ENCODE measurements at places on chromosomes 7 and 10.

- peak; percentile 70 for DNase-seq
Observed at GRCh38 chr10:132458586-132459300, 61.7 kb downstream of the PWWP2B start.

GRCh38 chr7:40401406-40401805, 266.6 kb downstream of the SUGCT start:
- no peak for DNase-seq

GRCh38 chr10:79021331-79021907, 47.3 kb upstream of the ZMIZ1 start:
- DNase-seq: no peak

- no peak for DNase-seq
Observed at GRCh38 chr7:133354546-133355324, 101.9 kb downstream of the EXOC4 start.

- DNase-seq: peak; percentile 28
Observed at GRCh38 chr7:131071786-131072504, 255.7 kb upstream of the MKLN1 start.

GRCh38 chr10:5493691-5494090, 5.7 kb downstream of the CALML5 start:
- no peak for DNase-seq

GRCh38 chr7:50302486-50303334, 1.8 kb upstream of the IKZF1 start:
- peak; percentile 48 for DNase-seq

DNA sequence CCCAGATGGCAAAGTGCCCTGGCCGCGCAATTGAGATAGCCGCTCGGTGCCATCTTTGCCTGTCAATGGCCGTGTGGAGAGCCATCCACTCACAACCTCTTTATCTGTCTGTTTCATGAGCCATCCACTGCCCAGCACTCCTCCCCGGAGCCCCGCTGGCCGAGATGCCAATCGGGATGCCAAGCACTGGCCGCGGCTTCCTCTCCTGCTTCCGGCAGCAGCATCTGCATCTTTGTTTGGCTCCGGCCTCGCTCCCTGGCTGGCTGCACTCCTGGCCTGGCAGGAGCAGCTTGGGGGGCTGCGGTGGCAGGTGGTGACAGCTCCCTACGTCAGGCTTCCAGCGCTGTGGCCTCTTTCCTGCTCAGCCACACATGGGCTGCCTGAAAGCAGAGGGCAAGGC, 231.7 kb downstream of the USP6NL start:
- no peak for DNase-seq

- DNase-seq: no peak
Observed at GRCh38 chr10:103640436-103641181, 147.1 kb downstream of the NEURL1 start.

DNA sequence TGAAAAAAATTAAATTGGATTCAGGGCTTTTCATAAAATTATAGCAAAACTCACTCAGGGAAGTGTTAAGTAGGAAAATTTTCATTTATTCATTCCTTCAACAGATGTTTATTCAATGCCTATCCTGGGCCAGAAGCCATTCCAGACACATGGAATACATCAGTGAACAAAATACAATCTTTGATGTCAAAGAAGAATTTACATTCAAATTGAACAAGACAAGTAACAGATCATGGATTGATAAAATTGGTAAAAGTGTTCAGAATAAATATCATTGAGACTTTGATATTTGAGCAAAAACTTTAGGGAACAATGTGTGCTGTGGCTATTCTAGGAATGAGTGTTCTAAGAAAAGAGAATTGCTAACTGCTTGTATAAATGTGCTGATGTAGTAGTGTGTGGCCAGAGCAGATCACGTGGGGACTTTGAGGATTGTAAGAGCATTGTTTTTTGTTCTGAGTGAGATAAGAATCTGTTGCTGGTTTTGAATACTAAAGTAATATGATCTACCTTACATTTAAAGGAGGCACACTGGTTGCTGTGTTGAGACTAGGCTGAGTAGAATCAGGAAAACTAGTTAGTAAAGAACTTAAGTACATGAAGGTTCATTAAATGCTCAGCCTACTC, 957.2 kb downstream of the PCDH15 start:
- DNase-seq: no peak

DNA sequence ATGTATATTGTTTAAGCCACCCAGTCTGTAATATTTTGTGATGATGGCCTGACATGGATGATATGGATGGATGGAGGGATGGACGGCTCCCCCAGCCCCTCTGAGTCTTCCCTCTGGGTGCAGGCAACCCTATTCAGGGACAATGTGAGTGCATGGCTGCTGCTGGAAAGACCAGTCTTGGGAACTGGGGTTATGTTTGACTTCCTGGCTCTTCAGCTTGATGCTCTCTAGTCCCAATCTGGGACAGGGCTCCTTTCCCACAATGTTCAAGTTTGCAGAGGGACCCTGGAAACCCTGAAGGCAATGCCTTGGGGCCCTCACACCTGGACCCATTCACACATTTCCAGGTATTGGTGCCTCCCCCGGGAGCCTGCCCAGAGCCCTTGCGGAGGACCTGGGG, 52.3 kb upstream of the RET start:
- DNase-seq: no peak

DNA sequence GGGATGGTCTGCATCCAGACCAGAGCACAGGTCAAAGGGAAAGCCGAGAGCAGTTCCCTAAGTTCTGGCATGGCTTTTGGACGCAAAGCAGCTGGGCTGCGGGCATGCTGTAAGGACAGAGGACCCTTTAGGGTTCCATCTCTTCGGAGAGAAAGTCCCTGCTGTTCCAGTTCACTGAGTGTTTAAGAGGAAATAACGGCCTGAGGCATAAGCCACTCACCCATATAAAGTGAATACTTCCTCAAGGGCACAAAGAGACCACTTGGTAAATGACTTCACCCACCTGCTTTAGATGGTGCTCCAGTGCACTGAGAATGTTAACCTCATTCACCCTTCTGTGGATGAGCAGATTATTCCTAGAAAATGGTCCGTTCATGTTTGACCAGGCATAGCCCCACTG, 586.7 kb upstream of the GALNT17 start:
- DNase-seq: no peak

GRCh38 chr10:6204063-6204340, 1.3 kb downstream of the PFKFB3 start:
- DNase-seq: peak; percentile 8

DNA sequence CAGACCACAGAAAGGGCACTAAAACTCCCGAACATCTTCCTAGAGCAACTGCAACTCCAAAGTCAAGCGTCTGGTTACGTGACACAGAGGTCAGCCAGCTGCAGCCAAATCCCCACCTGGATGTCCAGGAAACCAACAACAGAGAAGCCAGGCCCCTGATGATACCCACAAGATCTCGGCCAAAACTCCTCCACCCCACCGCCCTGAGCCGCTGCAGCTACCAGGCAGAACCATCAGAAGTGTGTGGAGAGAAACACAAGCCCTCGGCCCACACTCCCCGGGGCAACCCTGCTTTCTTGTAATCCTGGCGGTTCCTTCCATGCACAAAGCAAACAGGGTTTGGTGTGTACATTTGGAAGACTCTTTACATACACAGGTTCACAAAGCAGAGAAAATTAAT, 8.7 kb downstream of the CHST15 start:
- DNase-seq: no peak

DNA sequence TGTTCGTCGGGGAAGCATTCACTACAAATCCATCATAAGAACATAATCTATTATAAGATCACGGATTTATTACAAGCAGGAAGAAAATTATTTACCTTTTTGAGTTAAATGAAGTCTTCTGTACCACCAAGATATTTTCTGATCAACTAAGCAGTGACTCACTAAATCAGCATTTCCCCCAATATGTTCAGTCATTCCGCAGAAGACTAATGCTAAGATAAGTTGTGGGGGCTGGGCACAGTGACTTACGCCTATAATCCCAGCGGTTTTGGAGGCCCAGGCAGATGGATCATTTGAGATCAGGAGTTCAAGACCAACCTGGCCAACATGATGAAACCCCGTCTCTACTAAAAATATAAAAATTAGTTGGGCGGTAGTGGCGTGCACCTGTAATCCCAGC, 144.2 kb upstream of the EGR2 start:
- DNase-seq: no peak

- no peak for DNase-seq
Observed at GRCh38 chr7:41873741-41874140, 170.9 kb upstream of the INHBA start.

GRCh38 chr10:124385627-124386185, 33.0 kb downstream of the OAT start:
- DNase-seq: no peak

GRCh38 chr10:102507521-102507920, 3.7 kb downstream of the SUFU start:
- DNase-seq: no peak

DNA sequence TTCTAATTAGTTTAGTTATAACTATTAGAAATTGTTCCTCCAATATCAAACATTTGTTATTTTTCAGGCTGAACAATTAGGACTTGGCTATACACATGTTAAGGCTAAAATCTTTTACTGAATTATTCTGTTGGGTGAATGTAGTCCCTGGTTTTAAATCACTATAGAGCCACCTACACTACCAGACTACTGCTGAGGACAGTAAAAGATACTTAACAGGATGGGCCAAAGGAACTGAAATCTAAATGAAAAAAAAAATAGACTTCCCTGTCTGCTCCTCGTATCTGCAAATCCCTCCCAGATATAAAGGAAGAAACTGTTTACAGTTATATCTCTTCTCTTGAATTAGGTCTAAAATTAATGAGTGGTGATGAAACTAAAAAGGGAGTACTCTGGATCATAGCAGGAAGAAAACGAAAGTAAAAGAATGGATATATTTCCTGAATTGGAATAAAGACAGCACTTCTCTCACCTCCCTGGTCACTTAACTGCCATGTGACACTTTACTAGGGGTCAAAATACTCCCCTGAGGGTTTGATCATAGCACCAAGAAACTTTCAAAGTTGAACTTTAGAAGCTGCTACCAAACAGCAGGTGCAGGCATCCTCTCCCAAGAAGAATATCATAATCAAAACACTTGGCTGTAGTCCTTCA, 12.7 kb downstream of the FBXW4 start:
- DNase-seq: peak; percentile 53

GRCh38 chr7:69335331-69335730, 262.9 kb upstream of the AUTS2 start:
- DNase-seq: no peak

- no peak for DNase-seq
Observed at GRCh38 chr10:21518641-21519396, 6.7 kb downstream of the SKIDA1 start.

DNA sequence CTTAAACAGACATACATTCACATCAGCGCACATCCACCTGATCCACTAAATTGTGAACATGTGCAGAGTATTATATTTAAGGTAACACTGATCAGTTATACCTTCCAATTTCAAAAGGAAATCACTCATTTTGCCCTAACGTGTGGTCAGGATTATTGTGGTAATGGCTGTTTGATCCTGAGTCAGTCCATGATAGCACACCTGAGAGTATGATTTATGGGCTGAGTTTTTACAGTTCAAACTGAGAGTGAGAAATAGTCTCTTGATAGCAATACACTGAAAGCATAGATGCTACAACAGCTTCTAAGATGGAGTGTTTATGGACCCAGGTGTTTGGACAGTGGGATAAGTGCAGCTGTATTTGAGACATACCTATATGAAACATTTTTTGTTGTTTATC, 96.7 kb downstream of the KIF20B start:
- no peak for DNase-seq

GRCh38 chr10:112803961-112804401, 146.1 kb upstream of the TCF7L2 start:
- no peak for DNase-seq

GRCh38 chr7:128402356-128402755, 7.4 kb downstream of the IMPDH1 start:
- DNase-seq: no peak

- DNase-seq: peak; percentile 86
Observed at GRCh38 chr7:150876817-150877526, 24.7 kb downstream of the AOC1 start.

GRCh38 chr10:88413412-88413811, 169.7 kb downstream of the RNLS start:
- peak; percentile 29 for DNase-seq

GRCh38 chr10:118754229-118754555, 578 bp downstream of the CACUL1 start:
- DNase-seq: peak; percentile 72

- DNase-seq: no peak
Observed at GRCh38 chr10:8336629-8337331, 282.3 kb downstream of the GATA3 start.

DNA sequence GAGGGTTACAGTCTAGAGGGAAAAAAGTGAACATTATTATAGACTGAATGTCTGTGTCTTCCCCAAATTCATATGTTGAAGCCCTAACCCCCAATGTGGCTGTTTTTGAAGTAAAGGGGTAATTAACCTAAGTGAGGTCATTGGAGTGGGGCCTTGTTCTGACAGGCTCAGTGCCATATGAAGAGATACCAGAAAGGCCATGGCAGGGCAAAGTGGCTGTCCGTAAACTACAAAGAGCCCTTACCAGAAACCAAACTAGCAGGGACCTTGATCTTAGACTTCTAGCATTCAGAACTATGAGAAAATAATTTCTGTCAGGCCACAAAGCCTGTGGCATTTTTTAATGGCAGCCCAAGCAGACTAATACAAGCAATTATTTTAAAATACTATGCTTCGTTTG, 8.7 kb downstream of the TMEM209 start:
- no peak for DNase-seq

DNA sequence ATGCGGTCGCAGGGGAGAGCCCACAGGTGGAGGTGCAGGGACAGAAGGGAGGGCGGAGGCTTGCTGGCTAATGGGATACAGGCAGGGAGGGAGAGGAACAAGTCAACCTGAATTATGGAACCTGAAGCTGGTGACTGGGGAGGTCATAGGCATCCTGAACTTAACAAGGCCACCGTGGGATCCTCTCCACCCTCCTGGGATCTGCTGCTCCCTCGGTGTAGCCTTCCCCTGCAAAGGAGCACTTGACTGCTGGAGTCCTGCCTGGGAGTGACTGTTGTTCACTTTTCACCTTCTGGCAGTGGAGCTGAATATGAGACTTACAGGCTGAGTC, 223.1 kb downstream of the GFRA1 start:
- no peak for DNase-seq

DNA sequence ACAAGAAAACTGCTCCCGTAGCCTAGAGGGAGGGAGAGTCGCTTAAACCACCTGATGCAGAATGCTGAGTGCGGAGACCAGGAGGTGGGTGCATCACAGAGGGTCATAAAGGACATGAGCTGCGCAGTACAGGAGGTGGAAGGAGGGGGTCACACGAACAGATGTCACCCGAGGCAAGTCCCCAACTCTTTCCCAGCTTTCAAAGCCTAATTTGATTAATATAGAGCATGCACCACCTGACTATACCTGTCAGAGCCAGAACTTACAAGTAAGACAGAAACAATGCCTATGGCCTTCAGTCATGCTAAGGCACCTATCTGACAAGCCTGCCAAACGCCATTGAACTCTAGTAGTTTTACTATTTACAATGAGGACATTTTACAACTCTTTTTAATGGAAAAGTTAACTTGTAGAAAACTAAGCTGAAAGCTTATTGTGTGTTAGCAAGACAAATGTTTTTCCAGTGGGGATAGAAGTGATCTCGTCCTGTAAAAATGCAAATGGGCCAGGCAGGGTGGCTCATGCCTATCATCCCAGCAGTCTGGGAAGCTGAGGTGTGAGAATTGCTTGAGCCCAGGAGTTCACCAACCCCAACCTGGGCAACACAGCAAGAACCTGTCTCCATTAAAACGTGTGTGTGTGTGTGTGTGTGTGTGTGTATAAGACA, 1.1 kb upstream of the VOPP1 start:
- no peak for DNase-seq
